Adrenal gland (tissue), 19 donors: ENCODE measurements at places on chromosomes 16 and 17.

DNA sequence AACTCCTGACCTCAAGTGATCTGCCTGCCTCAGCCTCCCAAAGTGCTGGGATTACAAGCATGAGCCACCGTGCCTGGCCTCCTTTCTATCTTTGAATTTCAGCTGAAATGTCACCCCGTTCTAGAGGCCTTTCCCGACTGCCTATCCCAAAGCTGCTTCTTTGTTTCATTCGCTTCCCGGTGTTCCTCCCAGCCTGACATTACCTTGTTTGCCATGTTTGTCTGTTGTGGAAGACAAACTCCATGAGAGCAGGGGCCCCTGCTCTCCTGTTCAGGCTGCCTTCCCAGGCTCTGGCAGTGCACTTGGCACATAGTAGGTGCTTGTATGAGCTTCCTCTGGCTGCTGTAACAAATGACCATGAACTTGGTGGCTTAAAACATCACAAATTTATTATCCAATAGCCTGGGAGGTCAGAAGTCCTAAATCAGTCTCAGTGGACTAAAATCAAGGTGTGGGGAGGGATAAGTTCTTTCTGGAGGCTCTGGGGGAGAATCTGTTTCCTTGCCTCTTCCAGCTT is 2.6 kb upstream of the CCL22 start:
- no peak for DNase-seq

GRCh38 chr16:66918803-66919568 is at the start of gene CDH16:
Gene CDH16 (minus strand): TSS chr16:66918885. CDS start chr16:66918065, 820 bp downstream.
- no peak for DNase-seq

GRCh38 chr17:44118427-44119050 is 4.9 kb downstream of the HDAC5 start:
- no peak for DNase-seq

DNA sequence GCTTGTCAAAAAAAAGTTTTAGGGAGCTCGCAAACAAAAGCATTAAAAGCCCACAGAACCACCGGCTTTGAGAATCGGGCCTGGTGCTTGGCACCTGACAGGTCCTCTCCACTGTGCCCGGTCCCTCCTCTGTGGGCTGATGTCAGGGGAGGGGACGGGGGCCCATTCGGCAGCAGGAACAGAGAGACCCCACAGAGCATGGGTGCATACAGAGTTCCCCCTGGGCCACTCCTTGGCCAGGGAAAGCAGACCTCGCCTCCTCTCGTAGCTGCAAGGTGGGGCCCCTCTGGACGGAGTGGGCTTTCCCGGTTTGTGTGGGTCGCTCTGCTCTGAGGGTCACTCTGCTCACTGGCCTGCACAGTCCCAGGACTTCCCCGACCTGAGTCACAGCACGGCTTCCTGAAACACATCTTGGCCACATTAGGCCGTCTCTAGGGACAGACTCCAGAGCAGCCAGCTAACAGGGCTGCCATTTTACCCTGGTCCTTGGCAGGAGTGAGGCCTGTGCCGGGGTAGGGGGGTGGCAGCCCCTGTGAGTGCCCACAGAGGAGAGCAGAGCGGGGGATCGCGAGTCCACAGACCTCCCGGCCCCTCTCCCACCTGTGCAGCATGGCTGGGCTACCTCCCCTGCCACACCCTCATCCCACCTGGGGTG is 11.1 kb downstream of the CBFA2T3 start:
- DNase-seq, result no peak

GRCh38 chr16:9322769-9323168 is 231.3 kb downstream of the HAPSTR1 start:
- DNase-seq, result no peak

DNA sequence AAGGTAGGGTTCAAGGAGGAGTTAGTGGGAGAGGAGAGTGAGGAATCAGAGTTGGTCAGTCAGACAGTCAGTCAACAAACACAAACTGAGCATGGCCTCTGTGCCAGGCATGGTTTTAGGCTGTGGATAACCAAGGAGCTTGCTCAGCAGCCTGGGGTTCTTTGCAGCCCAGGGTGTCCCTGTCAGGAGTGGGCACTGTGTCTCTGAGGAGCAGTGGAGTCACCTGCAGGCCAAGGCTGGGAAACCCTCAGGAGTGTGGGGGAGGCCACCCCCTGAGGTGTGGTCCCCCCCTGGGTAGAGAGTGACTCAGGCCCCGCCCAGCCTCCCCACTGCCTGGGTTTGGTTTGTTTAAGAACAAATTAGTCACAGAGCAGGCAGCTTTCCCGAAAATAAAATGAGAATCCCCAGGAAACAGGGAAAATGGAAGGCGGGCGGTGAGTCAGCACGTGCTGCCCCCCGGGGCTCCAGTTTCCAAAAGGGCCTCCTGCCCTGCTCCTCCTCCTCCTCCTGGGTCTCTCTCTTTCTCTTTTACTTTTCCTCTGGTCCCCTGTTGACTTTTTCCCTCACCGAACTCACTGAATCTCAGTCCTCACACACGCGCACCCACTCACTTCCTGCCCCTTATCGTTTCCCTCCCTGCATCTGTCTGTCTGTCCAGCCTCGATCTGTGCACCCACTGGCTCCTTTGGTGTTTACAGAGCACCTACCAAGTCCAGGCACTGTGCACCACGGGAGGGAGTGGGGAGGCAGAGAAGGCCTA is 44.3 kb downstream of the SOCS3 start:
- peak; percentile 65 for DNase-seq

GRCh38 chr17:77027271-77027889 is 113.4 kb upstream of the SEC14L1 start:
- no peak for DNase-seq

- DNase-seq, result no peak
These were observed 52.5 kb upstream of the ERN1 start for GRCh38 chr17:64182325-64183012.
